CD4-positive, alpha-beta T cell treated with Interleukin-17A for 4 hours (primary cell): ENCODE measurements at places on chromosomes 16 and 17.
A peak's percentile ranks its signal among the peaks of the same experiment; 100 is the strongest.

DNA sequence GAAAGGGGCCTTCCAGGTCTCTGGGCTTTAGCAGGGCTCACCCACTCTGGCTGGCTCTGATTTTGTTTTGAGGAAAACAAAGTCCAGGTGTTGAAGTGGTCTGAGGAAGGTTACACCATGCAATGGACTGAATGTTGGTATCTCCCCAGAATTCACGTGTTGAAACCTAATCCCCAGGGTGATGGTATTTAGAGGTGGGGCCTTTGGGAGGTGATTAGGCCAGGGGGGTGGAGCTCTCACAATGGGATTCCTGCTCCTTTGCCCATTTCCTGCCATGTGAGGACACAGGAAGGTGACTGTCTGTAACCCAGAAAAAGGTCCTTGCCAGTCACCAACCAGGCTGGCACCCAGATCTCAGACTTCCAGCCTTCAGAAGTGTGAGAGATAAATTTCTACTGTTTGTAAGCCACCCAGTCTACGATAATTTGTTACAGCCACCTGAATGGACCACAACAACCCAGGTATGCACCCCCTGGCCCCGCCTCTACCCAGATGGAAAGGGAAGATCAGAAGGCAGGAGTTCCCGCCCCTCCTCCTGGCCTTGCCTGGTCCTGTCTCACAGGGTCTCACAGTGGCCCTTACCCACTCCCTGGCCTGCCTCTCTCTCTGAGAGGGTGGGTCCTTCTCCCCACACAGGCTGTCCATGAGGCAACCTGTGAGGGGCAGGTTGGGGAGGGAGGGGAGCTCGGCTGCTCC, 32.0 kb downstream of the LRRC75A start:
- no peak for DNase-seq

DNA sequence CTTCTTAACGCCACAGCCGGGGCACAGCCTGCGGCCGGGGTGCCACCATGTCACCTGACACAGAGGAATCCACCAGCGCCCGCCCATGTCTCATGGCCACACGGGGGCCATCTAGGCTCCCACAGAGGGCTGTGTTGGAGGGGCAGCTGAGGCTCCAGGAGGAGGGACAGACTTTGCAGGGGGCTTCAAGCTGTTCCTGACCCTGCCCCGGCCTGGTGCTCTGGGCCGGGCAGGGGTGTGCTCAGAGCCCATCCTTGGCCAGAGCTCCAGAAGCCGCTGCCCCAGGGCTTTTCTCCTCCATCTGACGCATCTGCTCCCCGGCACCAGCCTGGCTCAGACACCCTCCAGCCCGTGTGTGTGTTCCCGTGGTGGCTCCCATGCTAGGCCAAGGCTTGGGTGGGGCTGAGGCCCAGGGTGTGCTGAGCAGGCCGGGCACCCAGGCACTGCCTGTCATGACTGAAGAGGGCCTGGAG, 7.8 kb upstream of the SLC38A10 start:
- no peak for DNase-seq

DNA sequence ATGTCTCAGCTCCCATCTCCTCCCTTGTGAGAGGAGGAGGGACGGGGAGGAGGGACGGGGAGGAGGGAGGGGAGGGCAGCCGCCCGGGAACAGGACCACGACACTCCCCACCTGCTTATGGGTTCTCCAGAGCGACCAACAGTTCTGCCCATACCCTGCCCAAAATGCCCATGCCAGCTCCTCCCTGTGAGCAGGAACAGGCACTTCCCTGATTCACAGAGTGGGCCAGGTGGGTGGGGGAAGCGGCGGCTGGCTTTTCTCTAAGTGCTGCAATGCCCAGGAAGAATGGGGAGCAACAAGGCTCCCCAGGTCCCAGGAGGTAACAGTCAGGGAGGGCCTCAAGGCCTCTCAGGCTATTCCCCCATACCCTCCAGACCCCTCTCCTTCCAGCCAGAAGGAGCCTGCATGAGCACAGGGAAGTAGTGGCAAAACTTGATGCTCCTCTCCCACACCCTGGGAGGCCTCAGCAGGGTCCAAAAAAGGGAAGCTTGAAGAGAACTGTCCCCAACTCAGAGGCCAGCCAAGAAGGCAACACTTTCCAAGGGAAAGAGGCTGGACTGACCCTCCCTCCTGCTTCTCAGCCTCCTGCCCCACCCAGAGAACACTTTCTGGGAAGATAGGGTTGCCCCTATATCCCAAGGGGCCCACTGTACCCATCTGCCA, 53.8 kb downstream of the MYO18A start:
- DNase-seq: no peak

- DNase-seq: no peak
Observed at GRCh38 chr17:76709077-76709950, 1.5 kb downstream of the MXRA7 start.

DNA sequence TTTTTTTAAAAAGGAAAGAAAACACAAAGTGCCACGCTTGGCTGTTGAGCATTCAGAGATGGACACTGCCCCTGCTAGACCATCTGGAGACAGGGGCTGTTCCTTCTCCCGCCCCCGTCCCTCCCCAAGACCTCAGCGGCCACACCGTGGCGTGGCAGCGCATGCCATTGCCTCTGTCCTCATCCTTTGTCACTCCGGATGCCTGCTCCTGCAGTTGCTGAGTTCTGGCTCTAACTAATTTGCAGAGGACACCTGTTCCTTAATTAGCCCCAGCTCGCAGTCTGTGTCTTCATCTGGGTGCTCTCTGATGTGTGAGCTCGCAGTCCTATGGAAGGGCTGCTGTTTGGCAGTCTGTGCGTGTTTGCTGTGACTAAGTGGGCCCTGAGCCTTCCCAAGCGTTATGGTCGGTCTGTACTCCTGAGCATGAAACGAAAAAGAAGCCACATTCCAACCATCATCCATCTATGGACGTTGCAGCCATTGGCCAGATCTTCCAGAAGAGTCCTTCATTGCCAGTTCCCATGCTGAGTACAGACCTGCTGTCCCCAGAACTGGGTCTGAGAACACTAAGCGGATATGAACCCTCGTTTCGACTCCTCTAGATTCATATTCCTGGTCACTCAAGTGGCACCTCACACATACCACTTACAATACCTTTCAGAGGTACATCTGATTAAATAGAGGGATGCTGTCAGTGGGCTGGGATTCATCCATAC, 40.9 kb upstream of the NAT9 start:
- DNase-seq: no peak

DNA sequence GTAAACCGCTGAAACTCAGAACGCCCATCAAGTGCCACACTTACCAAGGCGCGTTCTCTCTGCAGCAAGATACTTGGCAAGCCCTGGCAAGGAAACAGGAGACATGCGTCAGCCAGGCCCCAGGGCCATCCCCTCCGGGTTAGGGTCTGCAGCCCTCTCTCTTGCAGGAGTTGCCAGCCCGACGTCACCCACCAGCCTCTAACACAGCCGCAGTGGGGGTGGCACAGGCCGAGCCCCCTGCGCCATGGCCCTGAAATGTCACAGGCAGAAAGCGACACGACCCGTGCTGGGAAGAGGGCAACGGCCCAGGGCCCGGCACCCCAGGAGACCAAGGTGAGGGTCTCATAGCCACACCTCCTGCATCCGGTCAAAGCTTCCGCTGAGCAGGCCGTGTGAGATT, 21.9 kb downstream of the ELAC2 start:
- DNase-seq: no peak

- DNase-seq: peak; percentile 63
Observed at GRCh38 chr17:17890773-17891759, 54.3 kb upstream of the SREBF1 start.

GRCh38 chr17:67477687-67478086, 100.6 kb downstream of the PITPNC1 start:
- peak; percentile 72 for DNase-seq

GRCh38 chr16:67907397-67908180, 14.5 kb downstream of the PSKH1 start:
- DNase-seq: no peak

- no peak for DNase-seq
Observed at GRCh38 chr17:43406676-43407645, 8.2 kb downstream of the ARL4D start.
